Stimulated activated CD8-positive, alpha-beta memory T cell treated with anti-CD3 and anti-CD28 coated beads, Interleukin-4, amount 100 ng/mL, for 1 hour (primary cell): ENCODE measurements at places on chromosomes 2 and 18.

DNA sequence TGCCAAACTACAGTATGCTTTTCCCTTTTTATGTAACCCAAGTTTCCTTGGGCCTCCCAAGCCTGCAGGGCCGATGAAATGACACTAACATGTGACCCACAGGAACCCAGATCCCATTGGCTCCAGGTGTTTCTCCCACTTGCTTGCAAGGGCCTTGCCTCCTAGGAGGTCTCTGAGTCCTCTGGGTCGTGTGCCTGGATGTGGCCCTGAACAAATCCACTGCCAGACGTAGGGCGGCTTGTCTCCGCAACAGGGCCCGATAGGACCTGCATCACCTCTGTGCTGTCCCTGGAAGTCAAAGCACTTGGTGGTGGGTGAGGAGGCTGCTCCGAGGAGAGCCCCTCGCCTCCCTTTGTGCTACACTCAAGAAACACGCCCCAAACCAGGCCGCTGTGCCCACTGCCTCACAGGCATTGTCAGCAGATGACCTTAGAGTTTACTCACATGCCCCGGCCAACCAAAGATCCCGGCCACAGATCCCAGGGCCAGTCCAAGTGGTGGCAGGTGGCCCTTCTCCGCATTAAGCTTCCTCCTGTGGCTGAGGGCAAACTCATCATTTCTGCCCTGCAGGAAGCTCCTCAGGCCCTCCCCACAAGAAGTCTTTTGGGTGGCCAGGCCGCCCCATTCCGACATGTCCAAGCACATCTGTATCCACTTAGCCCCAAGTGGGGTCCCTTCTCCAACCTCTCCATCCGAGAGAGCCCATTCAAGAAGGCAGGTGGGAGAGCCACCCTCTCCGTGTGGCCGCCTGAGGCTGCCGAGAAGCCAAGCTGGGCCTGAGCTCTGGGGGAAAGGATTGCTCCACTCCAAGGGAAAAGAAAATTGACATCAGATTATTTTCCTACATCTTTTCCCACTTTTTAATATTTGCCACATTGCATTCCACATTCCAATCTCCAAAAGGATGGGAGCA lies 76.7 kb downstream of the GFPT1 start:
- no peak for DNase-seq

GRCh38 chr18:59172664-59173249 lies 33.1 kb downstream of the SEC11C start:
- no peak for DNase-seq

DNA sequence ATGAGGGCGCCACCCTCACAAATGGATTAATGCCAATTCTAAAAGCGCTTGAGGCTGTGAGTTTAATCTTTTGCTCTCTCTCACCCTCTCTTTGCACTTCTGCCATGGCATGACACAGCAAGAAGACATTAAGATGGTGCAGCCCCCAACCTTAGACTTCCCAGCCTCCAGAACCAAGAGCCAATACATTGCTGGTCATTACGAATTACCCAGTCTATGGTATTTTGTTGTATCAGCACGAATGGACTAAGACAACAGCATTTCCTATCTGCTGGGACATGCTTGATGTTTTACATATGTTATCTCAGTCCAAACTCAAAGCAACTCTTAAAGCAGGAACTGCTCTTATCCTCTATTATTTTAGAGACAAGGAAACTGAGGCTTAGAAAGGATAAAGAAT lies 222.9 kb downstream of the STK39 start:
- DNase-seq = no peak

- DNase-seq = no peak
Observed at GRCh38 chr2:112262876-112263275, 8.0 kb upstream of the ZC3H8 start.
